NCI-H1436 (cell line): ENCODE measurements at places on chromosomes 4 and X.

GRCh38 chr4:167282171-167282864 lies 48.0 kb upstream of the SPOCK3 start:
- DNase-seq: no peak

DNA sequence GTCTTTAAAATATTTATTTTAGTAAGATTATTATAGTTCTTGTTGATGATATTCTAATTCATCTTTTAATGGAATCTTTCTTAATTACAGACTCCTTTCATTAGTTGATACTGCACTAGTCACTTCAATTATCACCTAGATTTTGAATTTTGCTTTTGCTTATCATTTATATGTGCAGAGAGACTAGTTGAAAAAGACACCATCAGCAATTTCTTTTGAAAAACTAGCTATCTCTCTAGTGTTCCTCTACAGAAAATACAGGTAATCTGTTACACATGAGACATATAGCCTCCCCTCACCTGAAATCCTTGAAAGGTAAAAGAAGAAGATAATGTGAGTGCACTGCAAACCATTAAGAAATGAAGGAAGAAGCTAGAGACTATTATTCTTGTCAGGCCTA lies 31.3 kb downstream of the GPRIN3 start:
- no peak for DNase-seq

GRCh38 chrX:105646592-105647372 lies 175.6 kb upstream of the NRK start:
- no peak for DNase-seq

DNA sequence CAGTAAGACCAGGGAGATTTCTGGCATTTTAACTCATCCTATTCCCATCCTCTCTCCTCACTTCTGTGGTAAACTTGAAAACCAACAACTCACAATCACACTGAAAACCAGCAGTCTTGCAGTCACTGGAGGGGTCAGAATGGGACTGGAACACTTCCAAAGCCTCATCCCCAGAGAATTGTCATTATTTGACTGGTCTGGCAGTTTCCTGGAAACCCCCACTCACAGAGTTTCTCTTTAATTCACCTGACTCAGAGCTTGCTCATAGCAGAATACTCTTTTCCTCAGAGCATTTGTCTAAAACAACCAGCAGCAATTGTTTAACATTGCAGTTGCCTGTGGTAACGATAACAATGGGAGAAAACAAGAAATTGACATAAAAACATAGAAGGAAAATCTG lies 7.3 kb upstream of the RAB9B start:
- no peak for DNase-seq

GRCh38 chr4:147950841-147951240 lies 219.0 kb downstream of the ARHGAP10 start:
- no peak for DNase-seq

GRCh38 chr4:6889101-6889735 lies 20.4 kb upstream of the TBC1D14 start:
- DNase-seq: no peak

DNA sequence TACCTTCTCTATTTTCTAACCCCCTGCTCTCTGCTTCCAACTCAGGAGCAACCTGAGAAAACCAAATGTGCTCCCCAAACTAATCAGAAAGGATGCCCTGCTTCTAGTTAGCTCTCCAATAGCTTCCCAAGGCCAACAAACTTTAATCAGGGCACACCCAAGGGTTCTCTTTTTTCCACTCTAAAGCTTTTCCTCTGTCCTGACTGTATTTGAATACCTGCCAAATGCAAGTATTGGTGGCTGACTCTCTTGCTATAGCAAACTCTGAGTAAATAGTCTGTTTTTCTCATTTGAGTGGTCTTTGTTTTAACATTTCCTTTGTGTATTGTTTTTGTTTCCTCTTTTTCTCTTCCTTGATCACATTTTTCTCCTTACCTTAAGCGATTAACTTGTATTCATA lies 52.5 kb downstream of the GBA3 start:
- DNase-seq: no peak

DNA sequence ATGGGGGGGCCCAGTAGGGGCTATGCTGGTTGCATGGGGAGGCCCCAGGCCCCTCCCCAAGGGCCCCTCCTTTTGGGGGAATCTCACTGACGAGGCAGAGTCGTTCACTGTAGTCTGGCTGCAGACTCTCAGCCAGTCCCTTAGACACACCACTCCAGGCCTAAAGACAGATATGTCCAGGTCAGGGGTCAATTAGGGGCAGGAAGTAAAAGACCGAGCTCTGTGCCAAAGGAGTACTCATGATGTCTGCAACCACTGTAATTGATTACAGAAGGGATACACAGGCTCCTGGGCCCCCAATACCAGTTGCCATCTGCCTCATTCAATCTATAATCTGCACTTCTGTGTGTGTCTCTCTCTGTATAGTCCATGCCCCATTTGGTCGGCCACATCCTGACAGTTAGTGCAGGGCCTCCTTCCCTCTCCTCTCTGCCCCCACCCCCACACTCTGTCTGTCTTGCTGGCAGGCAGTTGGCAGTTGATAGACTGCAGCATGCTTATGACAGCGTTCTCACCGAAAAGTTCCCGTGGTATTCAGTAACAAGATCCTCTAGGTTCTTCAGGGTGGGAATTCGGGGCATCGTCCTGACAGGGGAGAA lies 1.3 kb upstream of the CXorf65 start:
- no peak for DNase-seq

DNA sequence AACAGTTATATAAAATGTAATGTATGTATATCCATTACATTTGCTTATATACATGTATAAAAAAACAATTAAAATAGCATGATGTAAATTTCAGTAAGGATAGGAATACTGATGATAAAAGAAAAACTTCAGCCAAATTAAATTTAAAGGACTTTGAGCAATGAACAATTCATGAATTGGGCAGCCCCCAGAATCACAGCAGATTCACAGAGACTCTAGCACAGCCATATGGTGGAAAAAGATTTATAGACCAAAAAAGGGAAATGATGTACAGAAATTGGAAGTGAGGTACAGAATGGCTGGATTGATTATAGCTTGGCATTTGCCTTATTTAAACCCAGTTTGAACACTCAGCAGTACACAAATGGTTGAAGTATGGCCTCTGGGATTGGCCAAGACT lies 34.7 kb upstream of the RAB40AL start:
- no peak for DNase-seq

GRCh38 chr4:78720204-78720603 lies 55.9 kb upstream of the BMP2K start:
- DNase-seq: no peak

DNA sequence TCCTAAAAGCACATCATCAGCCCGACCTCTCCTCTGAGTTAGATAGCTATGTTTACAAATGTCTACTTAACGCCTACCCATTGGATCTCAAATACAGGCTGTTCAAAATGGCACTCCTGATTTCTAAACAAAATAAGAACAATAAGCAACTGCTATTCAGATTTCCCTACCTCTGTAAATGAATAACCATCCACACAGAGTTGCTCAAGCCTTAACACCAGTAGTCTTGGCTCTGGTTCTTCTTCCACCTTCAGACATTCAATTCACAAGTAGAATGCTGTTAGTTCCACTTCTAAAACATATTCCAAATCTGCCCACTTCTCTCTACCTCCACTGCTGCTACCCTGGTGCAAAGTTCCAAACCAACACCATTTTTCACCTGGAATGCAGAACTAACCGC lies 27.1 kb upstream of the DCLK2 start:
- DNase-seq: no peak

DNA sequence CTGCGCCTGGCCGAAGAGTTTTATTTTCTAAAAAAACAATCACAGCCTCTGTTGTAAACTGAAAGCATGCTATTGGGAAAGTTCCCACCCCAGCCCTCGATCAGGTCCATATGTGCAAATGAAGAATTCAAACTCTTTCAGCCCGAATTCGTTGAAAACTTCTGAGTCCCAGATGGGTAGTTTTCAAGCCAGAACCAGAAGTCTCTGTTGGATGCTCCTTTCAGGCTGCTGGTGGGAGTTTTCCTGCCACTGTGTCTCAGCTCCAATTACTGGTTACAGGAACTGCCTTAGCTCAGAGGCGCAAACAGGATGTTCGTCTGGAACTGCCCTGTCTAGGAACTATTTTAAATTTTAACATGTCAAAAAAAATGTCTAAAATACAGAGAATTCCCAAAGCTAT lies 9.3 kb upstream of the ALG13 start:
- no peak for DNase-seq

- DNase-seq: no peak
These were observed 343.1 kb upstream of the FAM241A start for GRCh38 chr4:111802191-111802590.

- no peak for DNase-seq
These were observed 6.6 kb downstream of the MSL3 start for GRCh38 chrX:11764602-11765067.

DNA sequence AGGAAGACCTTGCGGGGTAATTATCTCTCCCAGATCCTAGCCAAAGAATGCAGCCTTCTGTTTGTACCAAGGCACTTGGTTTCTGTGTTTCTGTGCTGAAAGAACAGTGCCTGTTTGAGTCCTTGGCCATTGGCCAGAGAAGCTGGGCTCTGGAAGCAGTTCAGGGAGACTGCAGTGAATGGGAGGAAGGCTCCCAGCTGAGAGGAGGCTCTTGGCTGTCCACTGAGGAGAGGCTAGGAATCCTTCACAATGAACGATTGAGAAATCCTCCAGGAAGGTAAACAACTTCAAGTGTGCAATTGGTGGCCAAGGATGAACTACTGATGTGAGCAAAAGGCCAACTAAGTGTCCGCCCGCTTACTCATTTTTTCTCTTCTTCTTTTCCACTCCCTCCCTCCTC lies 61.3 kb downstream of the HS3ST1 start:
- DNase-seq: no peak

GRCh38 chr4:184825141-184825895 lies 450 bp downstream of the ACSL1 start:
- DNase-seq: no peak

- no peak for DNase-seq
These were observed 160.0 kb upstream of the NAP1L5 start for GRCh38 chr4:88857588-88857987.

DNA sequence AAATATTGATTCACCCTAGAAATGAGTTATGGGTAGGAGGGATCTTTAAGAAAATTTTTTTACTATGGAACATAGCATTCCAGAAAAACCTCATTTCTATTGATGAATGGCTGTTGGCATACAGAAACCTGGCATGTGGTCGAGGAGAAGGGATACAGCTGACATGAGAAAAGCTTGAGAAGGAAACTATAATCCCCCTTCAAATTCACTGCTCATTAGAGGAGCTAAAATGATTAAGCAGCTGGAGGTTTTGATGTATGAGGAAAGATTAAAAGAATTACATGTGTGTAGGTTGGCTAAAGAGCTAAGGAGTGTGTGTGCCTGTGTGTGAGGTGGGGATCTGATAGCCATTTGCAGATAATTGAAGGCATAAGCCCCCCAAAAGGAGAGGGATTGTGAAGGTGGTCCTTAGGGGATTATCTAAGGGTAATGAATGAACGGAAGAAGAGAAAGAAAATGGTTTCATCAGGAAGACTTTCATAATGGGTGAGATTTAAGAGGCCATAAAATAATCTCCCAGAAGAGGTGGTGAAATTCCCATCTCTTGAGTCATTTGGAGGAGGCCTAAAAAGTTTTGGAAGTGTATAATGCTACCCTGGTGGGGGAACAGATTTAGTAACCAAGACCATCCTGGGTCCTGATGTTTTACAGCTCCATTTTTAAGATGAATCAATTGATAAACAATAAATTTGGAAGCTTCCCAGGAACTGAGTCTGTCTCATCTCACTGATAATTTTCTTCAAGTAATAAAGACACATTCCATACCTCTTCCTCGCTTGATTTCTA lies 272.0 kb upstream of the HAND2 start:
- no peak for DNase-seq

GRCh38 chrX:135170877-135171519 lies at the start of gene CT55:
Gene CT55 (minus strand): TSS chrX:135171398. CDS start chrX:135171171, 227 bp downstream.
- DNase-seq: no peak
